ENCODE measurements at places on chromosomes 16 and 17. TPM values are rescaled to one million over a fixed set of nuclear protein-coding genes. Genes with fewer than 3 reads are reported as not detected.

Gene PIPOX
- 10.0 TPM for total RNA-seq

Gene PLXDC1
- 1.4 TPM for total RNA-seq

Gene CCL3
- total RNA-seq, result 0.96 TPM

Gene FSCN2
- total RNA-seq, result not detected

Gene MLYCD
- total RNA-seq, result 1.4 TPM

Gene KCNJ2
- under 0.01 TPM for total RNA-seq

Gene MAP3K3
- 18.1 TPM for total RNA-seq

Gene GP1BA
- total RNA-seq, result not detected

DNA sequence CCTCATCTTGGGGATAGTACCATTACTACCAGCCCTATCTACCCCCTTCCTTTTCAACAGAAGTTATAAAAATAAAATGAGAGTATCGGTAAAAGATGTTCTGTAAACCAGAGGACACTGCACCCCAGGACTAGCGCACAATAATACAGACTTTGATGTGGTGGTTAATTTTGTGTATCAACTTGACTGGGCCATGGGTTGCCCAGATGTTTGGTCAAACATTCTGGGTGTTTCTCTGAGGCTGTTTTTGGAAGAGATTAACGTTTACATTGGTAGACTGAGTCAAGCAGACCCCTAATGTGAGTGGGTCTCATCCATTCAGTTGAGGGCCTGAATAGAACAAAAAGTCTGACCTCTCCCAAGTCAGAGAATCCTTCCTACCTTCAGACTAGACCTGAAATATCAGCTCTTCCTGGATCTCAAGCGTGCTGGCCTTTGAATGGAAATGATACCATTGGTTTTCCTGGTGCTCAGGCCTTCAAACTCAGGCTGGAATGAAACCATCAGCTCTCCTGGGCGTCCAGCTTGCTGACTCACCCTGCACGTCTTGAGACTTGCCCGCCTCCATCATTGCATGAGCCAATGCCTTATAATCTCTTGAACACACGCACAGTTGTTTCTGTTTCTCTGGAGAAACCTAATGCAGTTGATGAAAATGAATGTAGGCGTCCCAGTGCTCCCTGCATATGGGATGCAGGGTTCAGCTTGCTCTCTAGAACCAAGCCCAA lies 10.1 kb downstream of the MRM1 start:
- peak; percentile 62 for DNase-seq

- DNase-seq, result no peak
These were observed 35.9 kb downstream of the MBTPS1 start for GRCh38 chr16:84080813-84081212.

DNA sequence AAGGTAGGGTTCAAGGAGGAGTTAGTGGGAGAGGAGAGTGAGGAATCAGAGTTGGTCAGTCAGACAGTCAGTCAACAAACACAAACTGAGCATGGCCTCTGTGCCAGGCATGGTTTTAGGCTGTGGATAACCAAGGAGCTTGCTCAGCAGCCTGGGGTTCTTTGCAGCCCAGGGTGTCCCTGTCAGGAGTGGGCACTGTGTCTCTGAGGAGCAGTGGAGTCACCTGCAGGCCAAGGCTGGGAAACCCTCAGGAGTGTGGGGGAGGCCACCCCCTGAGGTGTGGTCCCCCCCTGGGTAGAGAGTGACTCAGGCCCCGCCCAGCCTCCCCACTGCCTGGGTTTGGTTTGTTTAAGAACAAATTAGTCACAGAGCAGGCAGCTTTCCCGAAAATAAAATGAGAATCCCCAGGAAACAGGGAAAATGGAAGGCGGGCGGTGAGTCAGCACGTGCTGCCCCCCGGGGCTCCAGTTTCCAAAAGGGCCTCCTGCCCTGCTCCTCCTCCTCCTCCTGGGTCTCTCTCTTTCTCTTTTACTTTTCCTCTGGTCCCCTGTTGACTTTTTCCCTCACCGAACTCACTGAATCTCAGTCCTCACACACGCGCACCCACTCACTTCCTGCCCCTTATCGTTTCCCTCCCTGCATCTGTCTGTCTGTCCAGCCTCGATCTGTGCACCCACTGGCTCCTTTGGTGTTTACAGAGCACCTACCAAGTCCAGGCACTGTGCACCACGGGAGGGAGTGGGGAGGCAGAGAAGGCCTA lies 44.3 kb downstream of the SOCS3 start:
- peak; percentile 95 for DNase-seq

GRCh38 chr17:42077755-42078154 lies 20.5 kb downstream of the ZNF385C start:
- no peak for DNase-seq

- DNase-seq, result no peak
These were observed 15.2 kb downstream of the EMP2 start for GRCh38 chr16:10565167-10565566.

DNA sequence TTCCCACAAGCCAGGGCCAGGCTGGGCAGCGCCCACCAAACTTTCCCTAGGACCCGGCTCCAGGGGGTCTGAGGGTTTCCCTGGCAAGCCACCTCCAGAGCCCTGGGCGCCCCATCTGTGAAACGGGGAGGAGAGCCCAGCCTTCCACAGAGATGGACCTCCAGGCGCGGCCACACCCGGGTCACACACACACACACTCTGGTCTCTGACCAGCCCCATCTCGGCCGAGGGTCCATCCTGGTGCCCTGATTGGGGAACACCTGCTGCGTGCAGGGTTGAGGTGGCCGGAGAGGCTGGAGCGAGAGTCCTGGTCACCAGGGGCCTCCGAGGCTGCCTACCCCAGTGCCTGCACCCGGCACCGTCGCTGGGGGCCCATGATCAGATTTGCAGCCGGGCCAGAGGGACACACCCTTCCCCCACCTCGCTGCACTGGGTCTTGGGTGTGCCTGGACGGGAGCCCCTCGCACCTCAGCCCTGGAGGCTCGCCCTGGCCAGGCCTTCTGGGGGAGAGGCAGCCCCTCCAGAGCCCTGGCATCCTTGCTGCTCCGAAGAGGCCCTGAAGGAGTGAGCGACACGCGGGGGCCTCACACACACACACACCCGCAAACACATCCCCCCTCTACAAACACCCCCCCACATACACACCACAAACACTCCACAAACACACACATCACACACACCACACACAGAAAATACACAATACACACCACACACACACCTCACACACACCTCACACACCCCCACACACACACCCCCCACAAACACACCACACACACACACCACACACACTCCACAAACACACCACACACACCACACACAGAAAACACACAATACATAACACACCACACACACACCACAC lies 29.7 kb downstream of the SLC25A10 start:
- DNase-seq, result peak; percentile 17

DNA sequence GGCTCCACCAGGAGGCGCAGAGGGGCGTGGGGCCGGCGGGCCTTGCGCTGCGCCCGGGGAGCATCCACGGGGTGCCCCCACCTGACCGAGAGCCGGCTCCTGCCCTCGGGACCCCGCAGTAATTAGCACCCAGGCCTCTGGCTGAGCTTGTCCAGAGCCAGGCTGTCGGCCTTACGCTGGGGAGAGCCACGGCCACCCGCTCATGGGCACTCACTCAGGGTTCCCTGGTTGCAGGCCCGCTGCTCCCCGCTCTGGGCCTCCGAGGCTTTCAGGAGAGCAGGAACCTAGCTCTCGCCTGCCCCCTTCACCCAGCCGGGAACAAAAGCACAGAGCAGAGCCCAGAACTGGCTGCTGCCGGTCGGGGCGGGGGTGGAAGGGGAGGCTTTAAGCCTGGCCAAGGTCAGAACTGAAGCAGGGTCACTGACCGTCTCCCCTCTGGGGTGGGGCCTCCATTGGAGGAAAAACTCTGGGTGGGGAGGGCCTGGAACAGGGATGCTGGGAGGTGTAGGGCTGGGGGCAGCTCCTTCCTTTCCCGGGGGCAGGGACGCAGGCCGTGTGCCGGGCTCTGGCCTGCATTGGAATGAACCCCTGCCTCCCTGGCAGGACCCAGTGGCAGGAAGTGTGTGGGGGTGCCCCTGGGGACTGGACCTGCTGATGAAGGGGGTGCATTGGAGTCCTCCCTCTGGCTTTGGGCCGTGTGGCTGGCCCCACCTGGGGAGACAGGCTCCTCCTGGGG lies 12.3 kb downstream of the GLIS2 start:
- DNase-seq, result peak; percentile 71

GRCh38 chr16:54718376-54718775 lies 212.3 kb upstream of the IRX5 start:
- no peak for DNase-seq

- no peak for DNase-seq
These were observed 7.2 kb upstream of the CCDC182 start for GRCh38 chr17:57752031-57752905.

DNA sequence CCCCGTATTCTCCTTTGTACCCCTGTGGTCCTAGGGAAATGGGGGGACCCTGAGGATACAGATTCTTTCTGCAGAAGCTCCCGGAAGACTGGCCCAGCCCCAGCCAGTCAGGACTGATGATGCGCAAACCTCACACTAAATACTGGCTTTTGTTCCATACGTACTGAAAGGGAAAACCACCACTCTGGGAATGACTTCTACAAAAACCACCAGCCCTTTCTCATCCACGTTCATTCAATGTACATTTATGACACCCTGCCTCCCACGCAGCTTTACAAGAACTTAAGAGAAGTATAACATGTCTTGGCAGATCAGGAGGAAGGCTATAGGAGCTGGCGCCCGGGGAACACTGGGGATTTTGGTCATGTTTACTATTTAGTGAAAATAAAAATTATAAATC lies 70.6 kb downstream of the MARCHF10 start:
- peak; percentile 25 for DNase-seq

GRCh38 chr17:8332128-8332527 lies 7.5 kb upstream of the ODF4 start:
- DNase-seq, result no peak

DNA sequence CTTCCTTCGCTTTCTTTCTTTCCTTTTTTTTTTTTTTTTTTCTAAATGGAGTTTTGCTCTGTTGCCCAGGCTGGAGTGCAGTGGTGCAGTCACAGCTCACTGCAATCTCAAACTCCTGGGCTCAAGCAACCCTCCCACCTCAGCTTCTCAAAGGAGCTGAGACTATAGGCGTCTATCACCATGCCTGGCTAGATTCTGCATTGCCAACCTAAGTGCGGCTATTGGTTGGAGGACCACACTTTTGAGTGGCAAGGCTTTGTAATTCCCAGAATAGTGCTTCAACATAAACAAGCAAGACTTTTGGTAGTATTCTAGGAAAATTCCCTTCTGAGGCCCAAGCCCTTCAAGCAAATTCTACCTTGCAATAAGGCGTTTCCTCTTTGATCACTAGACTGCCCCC lies 107.8 kb downstream of the YPEL2 start:
- DNase-seq, result no peak

DNA sequence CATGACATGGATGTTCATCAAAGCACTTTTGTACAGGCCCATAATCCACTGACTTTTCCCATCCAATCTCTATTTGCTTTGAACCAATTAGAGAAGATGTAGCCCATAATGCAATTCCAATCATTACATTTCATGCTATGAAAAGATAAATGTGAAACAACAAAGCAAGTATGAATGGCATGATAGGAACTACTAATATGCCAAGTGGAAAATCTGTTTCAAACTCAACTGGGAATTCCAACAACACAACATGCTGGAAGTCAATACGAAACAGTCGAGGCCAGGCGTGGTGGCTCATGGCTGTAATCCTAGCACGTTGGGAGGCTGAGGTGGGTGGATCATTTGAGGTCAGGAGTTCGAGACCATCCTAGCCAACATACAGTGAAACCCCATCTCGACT lies 39.6 kb upstream of the TMEM97 start:
- DNase-seq, result no peak

GRCh38 chr17:29578626-29579485 lies 10.4 kb downstream of the TP53I13 start:
- no peak for DNase-seq

GRCh38 chr16:30721606-30722005 lies 22.6 kb downstream of the SRCAP start:
- DNase-seq, result peak; percentile 31

DNA sequence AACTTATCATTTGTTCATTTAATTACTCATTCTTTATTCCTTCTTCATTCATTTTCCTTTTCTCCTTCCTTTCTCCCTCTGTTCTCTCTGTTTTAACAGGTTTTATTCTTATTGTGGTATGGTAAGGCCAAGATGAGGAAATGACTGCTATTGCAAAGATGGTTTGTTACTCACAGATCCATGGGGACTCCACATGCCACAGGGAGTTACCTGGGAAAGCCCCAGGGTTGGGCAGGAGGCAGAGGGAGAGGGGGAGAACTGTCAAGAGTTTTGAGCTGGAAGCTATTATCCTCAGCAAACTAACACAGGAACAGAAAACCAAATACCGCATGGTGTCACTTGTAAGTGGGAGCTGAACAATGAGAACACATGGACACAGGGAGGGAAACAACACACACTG lies 453.3 kb downstream of the WWOX start:
- no peak for DNase-seq

All from RPMI7951 (cell line).